RKO (cell line): ENCODE measurements at places on chromosomes 13 and 19.
A peak's percentile ranks its signal among the peaks of the same experiment; 100 is the strongest.

GRCh38 chr19:30226464-30227011 is 145.6 kb upstream of the ZNF536 start:
- DNase-seq: no peak

DNA sequence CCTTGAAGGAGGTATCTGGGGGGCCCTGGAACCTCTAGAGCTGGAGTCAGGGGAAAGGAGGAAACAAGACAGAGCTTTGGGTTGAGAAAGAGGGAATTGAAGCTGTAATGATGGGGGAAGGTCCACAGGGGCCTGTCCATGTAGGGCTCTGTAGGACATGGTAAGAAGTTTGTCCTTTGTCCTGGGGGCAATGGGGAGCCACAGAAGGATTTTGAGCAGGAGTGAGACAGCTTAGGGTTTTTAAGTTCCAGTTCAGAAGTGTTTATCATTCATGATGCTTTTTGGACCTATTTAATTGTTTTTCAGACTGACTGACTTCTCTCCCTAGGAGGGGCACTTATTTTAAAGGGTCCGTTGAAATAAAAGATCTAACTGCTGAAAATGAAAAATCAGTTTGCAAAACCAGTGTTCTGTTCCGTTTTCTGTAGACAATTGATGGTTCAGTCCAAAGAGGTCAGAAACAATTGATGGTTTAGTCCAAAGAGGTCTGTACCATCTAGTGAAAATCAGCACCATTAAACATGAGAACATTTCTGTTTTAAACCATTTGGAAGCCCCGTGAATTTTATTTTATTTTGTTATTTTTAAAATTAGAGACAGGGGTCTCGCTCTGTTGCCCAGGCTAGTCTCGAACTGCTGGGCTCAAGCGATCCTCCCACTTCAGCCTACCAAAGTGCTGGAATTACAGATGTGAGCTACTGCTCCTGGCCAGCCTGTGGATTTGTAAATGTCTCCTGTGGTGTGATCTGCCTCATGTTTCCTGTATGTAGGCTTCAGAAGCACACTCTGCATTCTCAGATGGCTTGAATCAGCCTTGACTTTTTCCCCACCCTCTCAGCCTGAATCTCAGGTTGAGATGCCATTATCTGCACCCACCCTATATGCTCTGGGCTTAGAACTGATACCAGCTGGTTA is 8.4 kb downstream of the PLD3 start:
- no peak for DNase-seq

DNA sequence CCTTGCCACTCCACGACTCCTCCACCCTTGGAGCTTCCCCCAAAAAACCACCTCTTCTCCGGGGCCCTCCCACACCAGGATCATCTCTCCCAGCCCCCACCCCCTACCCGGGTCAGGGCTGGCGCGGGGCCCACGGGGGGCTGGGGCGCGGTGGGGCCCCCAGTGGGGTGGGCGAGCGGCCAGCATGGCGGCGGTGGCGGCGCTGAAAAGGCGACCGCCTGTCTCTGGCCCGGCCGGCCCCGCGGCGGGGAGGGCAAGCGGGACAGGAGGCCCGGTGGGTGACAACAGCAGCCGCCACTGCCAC is 850 bp downstream of the DYRK1B start:
- no peak for DNase-seq

- DNase-seq: no peak
Measured at GRCh38 chr19:46981286-46981945, 38.2 kb upstream of the NPAS1 start.

- DNase-seq: no peak
Measured at GRCh38 chr19:4052993-4053422, 13.7 kb downstream of the ZBTB7A start.

GRCh38 chr13:94660695-94661326 is 51.5 kb downstream of the SOX21 start:
- peak; percentile 60 for DNase-seq

- no peak for DNase-seq
Measured at GRCh38 chr19:11445141-11445540, 9.7 kb downstream of the PRKCSH start.

- no peak for DNase-seq
Measured at GRCh38 chr19:1000095-1000494, at the start of gene GRIN3B. Gene GRIN3B (plus strand): TSS chr19:1000419. CDS start chr19:1000438, 19 bp downstream.

DNA sequence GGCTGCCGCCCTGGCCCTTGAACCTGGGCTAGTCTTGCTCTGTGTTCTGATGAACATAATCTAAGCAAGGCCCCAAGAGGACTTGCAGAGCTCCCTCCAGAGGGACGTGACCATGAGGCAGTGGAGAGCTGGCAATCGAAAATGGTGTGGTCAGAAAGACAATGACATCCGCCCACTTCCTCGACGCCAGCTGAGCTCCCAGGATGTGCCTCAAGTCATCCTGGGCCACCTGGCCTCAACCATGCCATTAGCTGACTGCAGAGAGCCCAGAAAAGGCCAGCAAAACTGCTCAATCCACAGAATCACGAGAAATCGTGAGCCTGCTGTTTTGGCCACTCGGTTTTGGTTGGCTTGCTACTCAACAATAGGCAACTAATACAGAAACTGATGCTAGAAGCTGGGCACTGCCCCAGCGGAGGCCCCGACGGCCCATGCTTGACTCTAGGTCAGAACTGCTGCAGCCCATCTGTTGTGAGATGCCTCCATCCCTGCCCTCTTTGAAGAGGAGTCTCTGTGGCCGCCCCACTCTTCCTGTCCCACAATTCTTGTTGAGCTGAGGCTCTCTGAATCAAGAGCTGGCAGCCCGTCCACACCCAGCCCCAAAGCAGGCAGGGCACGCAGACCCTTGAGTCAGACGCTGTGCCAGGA is 53.3 kb downstream of the STK24 start:
- no peak for DNase-seq

- no peak for DNase-seq
Measured at GRCh38 chr13:80093888-80094287, 247.0 kb downstream of the SPRY2 start.

GRCh38 chr13:76636829-76637228 is 249.4 kb downstream of the KCTD12 start:
- DNase-seq: no peak

- DNase-seq: no peak
Measured at GRCh38 chr19:31424861-31425620, 75.8 kb upstream of the TSHZ3 start.

- peak; percentile 74 for DNase-seq
Measured at GRCh38 chr19:38993271-38993670, 17.7 kb upstream of the FBXO17 start.

- no peak for DNase-seq
Measured at GRCh38 chr19:10325732-10326131, 7.6 kb downstream of the RAVER1 start.

GRCh38 chr13:101258071-101258470 is 158.2 kb downstream of the NALCN start:
- DNase-seq: peak; percentile 87

DNA sequence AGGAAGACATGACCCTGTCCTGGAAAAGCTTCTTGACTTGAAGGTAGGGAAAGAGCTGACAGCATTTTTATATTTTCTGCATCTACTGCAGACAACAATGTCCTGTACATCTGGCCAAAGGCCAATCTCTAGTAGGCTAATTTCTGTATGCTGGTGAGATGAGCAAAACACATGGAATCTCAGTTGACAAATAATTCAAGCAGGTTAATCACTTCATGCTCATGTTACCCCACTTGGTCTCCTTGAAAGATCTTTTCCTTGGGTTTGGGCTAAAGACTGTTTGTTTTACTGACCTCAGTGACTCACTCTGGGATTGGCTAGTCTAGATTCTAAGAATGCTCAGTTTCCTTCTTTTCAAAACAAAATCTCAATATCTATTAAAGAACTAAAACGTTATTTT is 298.8 kb downstream of the LMO7 start:
- no peak for DNase-seq

DNA sequence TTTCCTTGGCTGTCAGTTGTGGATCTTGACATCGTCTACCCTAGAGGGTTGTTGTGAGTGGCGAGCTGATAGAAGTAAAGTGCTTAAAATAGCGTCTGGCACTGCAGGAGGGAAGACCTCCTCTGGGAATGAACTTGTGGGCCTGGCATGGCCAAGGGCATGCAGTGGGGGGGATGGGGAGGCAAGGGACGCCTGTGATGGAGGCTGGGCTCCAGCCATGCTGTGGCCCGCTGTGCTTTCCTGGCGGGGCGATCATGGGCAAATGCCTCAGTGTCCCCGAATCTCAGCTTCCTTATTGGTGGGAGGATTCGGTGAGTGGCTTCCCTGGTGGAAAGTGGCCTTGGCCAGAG is 10.7 kb downstream of the CARM1 start:
- no peak for DNase-seq
